ENCODE measurements at places on chromosomes 5 and 9.

DNA sequence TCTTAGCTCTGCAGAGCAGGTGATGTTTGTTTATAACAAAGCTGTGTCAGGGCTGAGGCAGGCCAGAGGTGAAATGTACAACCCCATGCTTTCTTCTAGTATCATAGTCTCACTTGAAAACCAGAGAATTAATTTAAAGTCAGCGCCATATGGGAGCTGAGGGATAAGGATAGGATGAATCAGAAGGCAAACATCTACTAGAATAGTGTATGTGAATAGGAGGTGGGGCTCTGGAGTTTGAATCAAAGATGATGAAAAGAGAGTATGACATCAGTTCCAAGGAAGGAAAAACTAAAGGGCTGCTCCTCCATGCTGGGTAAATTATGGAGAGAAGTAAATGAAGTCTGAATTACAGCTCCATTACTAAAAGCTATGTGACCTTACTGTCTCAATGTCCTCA is 441.5 kb downstream of the RASEF start:
- DNase-seq = no peak

DNA sequence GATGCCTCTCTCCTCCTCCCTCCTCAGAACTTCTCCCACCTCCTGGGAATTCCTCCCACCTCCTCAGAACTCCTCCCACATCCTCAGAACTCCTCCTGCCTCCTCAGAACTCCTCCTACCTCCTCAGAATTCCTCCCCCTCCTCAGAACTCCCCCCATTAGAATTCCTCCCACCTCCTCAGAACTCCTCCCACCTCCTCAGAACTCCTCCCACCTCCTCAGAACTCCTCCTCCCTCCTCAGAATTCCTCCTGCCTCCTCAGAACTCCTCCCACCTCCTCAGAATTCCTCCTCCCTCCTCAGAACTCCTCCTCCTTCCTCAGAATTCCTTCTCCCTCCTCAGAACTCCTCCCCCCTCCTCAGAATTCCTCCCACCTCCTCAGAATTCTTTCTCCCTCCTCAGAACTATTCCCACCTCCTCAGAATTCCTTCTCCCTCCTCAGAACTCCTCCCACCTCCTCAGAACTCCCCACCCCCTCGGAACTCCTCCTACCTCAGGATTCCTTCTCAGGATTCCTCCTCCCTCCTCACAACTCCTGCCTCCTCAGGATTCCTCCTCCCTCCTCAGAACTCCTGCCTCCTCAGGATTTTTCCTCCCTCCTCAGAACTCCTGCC is 23.9 kb downstream of the SLC46A2 start:
- DNase-seq = no peak

- DNase-seq = no peak
Measured at GRCh38 chr5:44294516-44294915, 94.7 kb downstream of the FGF10 start.

DNA sequence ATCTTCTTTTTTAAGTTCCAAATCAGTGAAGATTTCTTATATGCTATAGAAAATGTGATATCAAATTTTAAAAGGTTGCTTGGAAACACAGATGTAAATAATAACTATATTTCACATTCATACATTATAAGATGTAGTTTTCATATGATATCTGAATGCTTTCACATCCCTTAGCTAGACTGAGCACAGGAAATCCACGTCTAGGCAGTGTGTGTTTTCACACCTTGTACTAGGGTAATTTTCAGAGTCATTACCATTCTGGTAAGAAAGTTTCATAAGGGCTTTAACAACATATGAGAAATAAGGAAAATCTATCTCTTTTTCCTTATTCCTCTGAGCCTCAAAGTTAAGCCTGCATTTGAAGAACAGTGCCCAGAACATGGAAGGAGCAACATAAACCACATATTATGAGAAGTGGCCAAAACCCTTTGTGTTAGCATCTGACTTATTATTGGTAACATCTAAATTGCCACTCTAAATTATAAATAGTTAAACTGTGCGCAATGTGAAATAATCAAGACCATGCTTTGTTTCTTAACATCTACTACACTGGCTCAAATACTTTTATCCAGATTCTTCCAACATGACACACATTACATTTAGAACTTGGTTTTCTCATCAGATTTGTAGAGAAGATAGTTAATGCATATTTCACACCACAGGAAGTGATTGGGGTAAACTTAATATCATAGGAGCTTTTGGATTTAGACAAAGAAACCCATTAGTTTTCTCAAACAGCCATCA is 113.3 kb downstream of the PPP2R2B start:
- DNase-seq = no peak

GRCh38 chr9:19310246-19310645 is 69.8 kb downstream of the RPS6 start:
- no peak for DNase-seq

DNA sequence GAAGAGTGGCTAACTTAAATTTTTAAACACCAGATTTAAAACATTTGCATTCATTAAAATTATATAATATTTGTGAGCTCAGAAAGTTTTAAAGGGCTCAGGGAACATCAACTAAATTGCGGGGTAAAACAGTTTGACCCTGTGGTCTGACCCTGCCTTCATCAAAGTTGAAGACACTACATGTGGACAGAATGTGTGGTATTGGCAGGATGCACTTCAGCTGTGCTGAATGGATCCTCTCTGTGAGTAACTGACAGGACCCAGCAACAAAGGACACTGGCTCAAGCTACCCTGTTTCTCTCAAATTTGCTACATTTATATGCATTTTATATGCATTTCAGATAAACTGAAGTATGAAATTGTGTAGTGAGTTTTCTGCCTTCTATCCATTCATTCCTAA is 288.5 kb downstream of the ZNF608 start:
- DNase-seq = no peak

DNA sequence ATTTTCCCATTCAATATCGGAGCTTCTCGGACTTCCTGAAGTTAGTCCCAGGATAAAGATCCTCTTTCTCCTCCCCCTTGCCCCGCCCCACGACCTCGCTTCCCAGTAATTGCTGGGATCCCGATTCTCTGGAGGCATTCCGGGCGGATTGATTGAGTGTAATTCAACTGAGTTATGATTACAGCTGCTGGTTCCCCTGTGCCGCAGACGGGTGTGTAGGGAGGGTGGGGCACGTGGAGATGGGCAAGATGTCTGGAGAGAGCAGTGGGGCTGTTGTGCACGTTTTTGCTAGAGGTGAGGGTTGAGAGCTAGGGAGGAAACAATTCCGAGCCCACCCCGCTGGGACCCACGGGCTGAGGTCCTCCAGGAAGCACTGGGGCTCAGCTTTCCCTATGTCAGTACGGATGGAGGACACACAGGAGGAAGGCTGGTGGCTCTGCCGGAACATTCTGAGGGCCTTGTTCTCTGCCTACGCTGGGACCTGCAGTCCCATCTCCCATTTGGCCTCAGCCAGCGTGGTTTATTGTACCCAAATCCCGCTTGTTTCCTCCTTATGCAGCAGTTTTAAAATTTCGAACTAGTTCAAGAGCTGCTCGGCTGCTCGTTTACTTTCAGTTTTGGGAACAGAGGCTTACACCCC is 2.4 kb upstream of the DMRT2 start:
- DNase-seq = no peak

Data from stimulated activated CD4-positive, alpha-beta T cell treated with anti-CD3 and anti-CD28 coated beads, TNF-alpha, amount 100 ng/mL, for 4 hours (primary cell).